Fibroblast of skin of left quadriceps (primary cell): ENCODE measurements at places on chromosomes 4 and X.

DNA sequence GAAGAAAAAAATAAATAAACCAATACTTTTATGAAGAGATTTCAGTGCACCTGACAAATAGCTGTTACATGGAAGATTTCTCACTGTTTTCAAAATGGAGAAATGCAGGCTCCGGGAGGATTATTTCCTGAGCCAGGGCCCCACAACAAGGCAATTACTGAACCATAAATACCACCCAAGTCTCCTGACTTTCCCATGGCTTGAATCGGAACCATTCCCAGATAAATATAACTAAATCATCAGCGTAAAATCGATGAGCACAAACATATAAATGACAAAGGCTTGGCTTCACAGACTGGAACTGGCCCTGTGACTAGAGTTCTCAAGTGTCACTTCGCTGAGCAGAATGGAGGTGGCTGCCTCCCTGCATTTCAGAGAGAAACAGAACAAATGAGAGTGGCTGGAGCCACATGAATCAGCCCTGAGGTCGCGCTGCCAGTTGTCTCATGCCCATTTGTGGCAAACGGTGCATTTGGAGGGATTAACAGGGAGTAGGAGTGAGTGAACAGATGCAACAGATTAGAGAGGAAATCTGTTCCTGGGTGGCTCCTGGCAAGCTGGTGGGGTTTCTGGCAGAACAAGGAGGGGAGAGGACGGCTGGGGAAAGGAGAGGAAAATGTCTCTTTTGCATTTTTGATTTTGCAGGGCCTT lies 57.3 kb upstream of the STIM2 start:
- no peak for DNase-seq

DNA sequence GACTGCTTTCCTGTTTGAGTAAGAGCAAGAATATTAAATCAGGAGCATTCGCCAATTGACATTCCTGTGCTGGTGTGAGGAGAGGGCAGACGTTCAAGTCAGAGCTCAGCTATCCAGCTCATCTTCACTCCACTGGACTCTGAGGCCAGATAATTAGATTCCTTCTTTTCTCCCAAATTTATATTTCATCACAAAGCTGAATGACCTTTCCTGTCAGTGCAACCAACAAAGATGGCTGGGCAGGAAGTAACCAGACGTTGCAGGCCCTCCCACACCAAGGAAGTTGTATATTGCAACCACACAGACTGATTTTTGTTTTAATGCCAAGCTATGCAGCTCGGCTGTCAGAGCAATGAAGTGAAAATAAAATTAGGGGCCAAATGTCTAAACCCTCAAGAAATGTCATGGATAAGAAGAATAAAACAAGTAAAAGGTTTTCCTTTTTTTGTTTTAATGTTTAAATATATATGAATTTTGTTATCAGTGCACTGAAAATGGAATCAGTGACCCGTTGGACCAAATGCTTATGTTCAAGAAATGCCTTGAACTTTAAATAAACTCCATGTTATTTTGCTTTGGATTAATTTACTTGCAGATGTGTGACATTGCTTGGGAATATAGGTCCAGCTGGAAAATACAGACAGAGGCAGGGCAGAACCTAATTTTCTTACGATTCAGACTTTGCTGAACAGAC lies 578.9 kb upstream of the FAT1 start:
- DNase-seq: peak; percentile 13

DNA sequence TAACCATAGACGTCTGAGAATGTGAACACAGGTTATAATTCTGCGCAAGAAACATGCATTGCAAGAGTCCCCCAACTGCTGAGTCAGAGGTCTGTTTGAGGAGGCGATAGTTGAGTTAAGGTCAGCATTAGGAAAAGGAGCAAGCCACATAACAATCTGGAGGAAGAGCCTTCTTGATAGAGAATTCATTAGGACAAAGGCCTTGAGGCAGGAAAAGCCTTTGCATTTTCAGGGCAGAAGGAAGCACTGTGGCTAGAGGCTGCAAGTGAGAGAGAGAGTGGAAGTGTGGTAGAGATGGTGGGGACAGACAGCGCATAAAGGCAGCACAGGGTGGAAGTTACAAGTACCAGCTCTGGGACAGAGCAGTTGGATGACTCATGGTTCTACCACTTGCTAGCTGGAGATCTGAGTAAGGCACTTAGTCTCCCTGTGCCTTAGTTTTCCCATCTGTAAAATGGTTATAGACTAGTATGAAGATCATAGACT lies 125.8 kb upstream of the LNX1 start:
- DNase-seq: no peak

- DNase-seq: peak; percentile 59
These were observed at the start of gene ARMCX6 for GRCh38 chrX:101617211-101618191. ARMCX6 (minus strand) TSS chrX:101618000; CDS start chrX:101616620, 1,380 bp downstream.

GRCh38 chr4:3466691-3467600 lies 3.8 kb downstream of the DOK7 start:
- no peak for DNase-seq

DNA sequence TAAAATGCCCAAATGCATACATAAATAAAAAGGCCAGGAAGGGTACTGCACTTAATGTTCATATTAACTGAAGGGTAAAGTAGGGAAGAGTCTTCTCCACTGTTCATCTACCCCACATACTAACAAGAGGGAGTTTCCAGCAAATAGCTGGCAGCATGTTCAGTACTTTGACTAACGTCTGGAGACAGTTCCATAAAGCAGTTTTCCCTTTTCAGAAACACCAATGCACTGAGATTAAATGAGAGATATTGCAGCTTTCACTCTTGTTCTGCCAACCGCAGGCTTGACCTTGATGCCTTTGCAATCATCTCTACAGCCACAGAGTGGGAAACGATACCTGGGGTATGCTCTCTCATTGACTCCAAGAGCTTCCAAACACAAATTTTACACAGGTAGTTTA lies 2123.1 kb upstream of the TENM3 start:
- no peak for DNase-seq

- no peak for DNase-seq
These were observed 2.1 kb downstream of the SLC6A8 start for GRCh38 chrX:153689654-153690465.
